ENCODE measurements at places on chromosomes 1 and 21. TPM values are rescaled to one million over a fixed set of nuclear protein-coding genes. Genes with fewer than 3 reads are reported as not detected.

Gene KCNE2
- total RNA-seq: not detected

Gene ATP1A2
- total RNA-seq: 13.2 TPM

Gene TENT5C
- 15.4 TPM for total RNA-seq

Gene NBPF19
- 42.7 TPM for total RNA-seq

Gene NBPF10
- 4.7 TPM for total RNA-seq

Gene JAM2
- total RNA-seq: 62.1 TPM

Gene AMPD1
- 1.9 TPM for total RNA-seq

Gene PAPPA2
- 4.6 TPM for total RNA-seq

Gene ANGPTL1
- total RNA-seq: 47.5 TPM

Gene MTX1
- 13.6 TPM for total RNA-seq

Gene CLDN14
- total RNA-seq: 0.16 TPM

Gene SH2D1B
- total RNA-seq: 0.37 TPM

Gene OR2T11
- total RNA-seq: not detected

Gene MPZ
- total RNA-seq: 27.1 TPM

Gene FAM163A
- 0.53 TPM for total RNA-seq

Gene BEND5
- total RNA-seq: 10.3 TPM

Gene WDR64
- total RNA-seq: not detected

Gene TTC34
- 0.32 TPM for total RNA-seq

Gene ZNF648
- 0.11 TPM for total RNA-seq

Gene RNU1-1
- total RNA-seq: under 0.01 TPM

Gene C1orf53
- 1.4 TPM for total RNA-seq

Gene PAQR6
- 0.79 TPM for total RNA-seq

Measured in urinary bladder (tissue), 4 donors.